SK-MEL-5 (cell line): ENCODE measurements at places on chromosomes 2 and 18.

DNA sequence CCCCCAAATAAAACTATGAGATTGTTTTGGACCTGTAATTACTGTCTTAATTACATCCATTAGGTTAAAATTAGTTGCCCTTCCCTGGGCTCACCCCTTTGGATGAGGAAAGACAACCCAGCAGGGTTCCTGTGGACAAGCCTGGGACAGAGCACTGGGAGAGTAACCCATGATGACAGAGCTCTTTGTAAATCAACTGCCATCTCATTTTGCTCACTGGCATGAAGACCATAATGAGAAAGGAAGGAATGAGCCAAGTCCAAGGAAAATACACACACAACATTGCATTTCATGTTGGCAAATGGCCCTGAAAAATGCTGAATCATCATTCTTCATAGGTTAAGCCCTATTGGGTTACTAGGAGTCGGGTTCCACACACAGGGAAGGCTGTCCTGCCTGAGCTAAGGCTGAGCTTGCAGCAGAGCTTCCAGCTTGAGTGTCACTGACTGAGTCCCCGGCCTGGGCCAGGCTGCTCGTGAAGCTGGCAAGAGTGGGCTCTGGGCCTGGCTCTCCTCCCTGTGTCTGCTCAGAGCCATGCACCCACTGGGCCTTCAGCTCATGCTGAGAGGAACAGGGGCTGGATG is 94.1 kb upstream of the ACAA2 start:
- no peak for DNase-seq

DNA sequence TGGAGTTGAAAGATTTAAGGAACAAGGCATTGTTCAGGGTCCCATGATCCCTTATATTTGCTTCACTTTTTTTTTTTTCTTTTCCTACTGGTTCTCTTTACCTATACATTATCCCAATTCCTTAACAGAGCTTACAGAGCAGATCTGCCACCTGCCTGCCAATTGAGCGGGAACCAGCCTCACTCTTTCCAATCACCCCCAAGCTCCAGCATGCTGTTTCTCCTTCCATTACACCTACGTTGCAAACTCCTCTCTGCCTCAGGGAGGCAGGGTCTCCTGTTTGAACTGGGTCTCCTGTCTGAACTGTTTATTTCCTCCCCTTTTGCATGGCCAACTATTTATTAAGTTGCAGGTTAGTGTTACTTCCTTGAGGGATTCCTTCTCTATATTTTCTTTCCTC is 77.2 kb upstream of the SLC38A11 start:
- DNase-seq, result no peak

- peak; percentile 6 for DNase-seq
Observed at GRCh38 chr18:54957996-54958395, 1.3 kb downstream of the CCDC68 start.

DNA sequence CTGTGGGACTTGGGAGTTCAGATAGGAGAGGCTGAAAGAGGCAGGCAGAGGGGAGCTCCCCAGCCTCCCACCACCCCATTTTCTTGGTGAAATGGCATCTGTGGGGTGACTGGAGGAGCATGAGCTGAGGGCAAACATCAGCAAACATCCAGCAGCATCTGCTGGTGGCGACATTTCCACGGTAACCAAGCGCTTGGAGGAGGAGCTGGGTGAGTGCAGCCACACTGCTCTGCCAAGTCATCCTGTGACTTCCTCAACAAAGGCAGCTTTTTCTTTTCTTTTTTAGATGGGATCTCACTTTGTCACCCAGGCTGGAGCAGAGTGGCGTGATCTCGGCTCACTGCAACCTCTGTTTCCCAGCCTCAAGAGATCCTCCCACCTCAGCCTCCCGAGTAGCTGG is 5.6 kb downstream of the TXNL4A start:
- peak; percentile 32 for DNase-seq

DNA sequence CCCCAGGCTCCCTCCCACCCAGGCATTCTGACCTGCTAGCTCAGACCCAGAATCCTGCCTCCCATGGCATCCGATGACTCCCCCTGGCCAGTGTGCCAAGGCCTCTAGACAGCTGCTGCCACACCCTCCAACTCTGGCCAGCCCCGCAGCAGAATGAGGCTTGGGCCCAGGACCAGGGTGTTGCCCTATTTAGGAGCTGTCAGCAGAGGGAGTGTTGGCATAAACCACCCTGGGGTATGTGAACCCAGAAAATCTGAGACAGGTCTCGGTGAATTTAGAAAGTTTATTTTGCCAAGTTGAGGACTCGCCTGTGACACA is 134.3 kb downstream of the KLHL29 start:
- DNase-seq, result peak; percentile 14

GRCh38 chr2:210460322-210461227 is 16.0 kb downstream of the LANCL1 start:
- no peak for DNase-seq

DNA sequence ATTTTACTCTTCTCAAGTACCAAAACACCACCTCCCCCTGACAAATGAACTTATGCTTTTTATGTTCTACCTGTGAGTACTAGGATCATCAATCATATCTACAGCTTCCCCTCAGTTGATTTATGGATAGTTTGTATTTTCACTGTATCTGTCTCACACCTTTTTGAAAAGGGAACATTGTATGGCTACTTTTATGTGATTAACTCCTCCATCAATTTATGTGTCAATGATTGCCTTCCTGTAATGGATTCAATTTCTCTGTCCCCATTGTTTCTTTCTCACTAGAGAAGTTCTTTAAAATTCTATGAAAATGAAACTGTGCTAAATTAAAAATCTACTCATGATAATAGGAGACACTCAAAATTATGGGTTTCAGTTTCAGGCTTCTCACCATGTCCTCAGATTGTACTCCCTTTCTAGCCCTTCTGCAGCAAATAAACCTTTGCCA is 935.0 kb downstream of the TRIB2 start:
- no peak for DNase-seq

- no peak for DNase-seq
Observed at GRCh38 chr18:49167084-49167483, 216.3 kb upstream of the SMAD7 start.

- peak; percentile 20 for DNase-seq
Observed at GRCh38 chr18:35441857-35442595, 55.7 kb downstream of the INO80C start.

DNA sequence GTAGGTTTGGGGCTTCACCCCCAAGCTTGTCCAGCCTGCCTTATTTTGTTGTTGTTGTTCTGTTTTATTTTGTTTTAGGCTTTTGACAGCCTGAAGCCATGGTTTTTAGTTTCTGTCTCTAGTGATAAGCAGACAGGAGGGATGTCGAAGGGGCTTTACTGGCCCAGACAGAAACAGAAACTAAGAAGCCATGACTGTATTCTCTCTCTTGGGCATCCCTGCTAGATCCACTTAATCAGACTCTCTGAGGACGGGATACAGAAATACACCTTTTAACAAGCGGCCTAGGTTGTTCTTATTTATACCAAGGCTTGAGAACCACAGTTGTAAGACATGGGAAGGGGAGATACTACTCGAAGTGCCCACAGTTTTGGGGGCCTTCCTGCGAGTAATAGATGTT is 330.9 kb downstream of the SLC8A1 start:
- no peak for DNase-seq

GRCh38 chr2:59449274-59449673 is 1104.2 kb downstream of the BCL11A start:
- DNase-seq, result peak; percentile 27

- DNase-seq, result no peak
Observed at GRCh38 chr2:43526994-43527393, 68.8 kb downstream of the THADA start.

DNA sequence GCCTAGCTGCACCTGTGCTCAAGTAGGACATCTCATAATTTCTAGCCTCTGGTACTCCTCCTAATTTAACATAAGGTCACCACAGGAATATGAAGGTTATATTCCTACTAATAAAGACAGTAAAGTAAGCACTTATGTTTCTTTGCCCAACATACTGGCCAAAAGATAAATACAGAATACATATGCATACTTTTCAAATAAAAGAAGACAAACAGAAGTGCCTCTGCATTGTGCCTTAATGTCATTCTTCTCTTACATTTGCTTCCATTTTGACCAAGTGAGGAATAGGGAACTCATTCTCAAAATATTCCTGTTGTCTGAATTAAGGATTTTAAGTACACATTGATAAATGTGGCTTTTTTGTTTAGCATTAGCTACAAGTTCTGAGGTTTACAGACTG is 5.6 kb downstream of the BCL11A start:
- no peak for DNase-seq

GRCh38 chr2:159797543-159798375 is at the start of gene CD302:
Gene CD302, minus strand, starts transcription at chr2:159798208. Its CDS starts 10 bp downstream, at chr2:159798198.
- peak; percentile 22 for DNase-seq

- DNase-seq, result no peak
Observed at GRCh38 chr2:10532638-10533101, 84.5 kb upstream of the ODC1 start.

GRCh38 chr2:159300586-159300985 is 14.1 kb upstream of the WDSUB1 start:
- no peak for DNase-seq

GRCh38 chr2:233981574-233982420 is 64.6 kb downstream of the TRPM8 start:
- DNase-seq, result peak; percentile 46

GRCh38 chr2:201180010-201180409 is 2.9 kb upstream of the CASP10 start:
- no peak for DNase-seq

GRCh38 chr18:6210349-6211173 is 204.2 kb downstream of the L3MBTL4 start:
- no peak for DNase-seq

DNA sequence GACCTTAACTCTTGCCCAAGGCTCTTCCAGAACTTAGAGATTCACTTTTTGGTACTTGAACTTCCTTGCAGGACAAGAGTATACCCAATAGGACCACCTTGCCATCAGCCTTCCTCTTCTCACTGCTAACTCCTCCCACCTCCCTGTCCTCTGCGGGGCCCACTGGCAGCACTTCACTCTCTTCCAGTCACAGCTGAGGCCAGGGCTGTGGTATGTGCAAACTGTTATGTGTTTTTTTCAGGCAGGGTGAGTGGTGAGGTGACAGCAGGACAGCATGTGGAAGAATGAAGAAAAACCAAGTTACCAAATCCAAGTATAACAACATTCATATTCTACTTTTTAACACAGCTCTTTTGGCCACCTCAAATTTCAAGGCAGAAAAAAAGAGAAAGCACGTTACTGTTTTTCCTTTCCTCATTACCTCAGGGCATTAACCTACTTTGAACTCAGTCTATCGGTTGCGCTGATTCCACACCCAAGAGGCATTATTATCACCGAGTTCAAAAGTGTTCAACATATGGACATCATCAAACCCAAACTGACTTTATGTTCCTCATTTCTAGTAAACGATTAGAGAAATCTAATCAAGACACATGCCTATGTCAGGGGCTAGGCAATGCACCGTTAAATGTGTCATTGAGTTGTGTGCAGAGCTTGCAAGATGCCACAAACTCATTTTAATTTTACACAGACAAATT is 605.2 kb upstream of the SYT4 start:
- no peak for DNase-seq

DNA sequence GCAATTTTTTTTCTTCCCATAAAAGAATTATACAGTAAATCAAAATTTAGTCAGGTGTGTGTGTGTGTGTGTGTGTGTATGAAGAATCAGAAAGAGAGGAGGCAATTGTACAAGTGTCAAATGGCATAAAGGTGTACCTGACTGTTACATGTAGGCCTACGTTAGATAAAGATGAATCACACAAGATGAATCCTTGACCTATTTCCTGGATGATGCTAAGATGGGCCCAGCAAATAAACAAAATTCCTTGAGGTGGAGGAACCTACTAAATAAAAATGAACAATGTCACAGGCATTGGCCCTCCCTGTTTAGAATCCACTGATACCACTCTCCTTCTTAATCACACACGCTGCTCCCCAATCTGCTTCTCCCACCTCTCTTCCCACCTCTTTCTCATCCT is 79.7 kb upstream of the LRATD1 start:
- DNase-seq, result no peak

GRCh38 chr2:150759531-150759930 is 272.1 kb upstream of the RND3 start:
- no peak for DNase-seq

GRCh38 chr2:182073613-182074012 is 88.0 kb downstream of the PPP1R1C start:
- DNase-seq, result no peak

GRCh38 chr2:31347750-31348149 is 66.8 kb downstream of the XDH start:
- DNase-seq, result no peak

DNA sequence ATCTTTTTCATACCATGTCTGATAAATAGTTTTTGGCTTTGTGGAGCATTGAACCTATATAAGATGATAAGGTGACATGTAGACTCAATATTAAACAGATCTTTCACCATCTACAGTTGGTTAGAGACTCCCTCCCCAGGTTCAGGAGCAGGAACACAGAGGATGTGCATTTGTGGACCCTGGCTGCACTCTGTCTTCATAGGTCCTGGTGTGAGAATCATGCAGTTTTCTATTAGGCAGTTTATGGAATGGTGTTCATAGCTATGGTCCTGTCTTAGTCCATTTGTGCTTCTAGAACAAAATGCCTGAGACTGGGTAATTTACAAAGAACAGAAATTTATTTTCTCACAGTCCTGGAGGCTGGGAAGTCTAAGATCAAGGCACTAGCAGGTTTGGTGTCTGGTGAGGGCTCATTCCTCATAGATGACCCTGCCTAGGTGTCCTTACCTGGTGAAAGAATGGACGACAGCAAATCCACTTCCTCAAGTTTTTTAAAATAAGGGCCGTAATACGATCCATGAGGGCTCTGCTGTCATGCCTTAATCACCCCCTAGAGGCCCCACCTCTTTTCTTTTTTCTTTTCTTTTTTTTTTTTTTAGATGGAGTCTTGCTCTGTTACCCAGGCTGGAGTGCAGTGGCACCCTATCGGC is 35.3 kb upstream of the FAM98A start:
- DNase-seq, result no peak

- DNase-seq, result no peak
Observed at GRCh38 chr2:138298900-138299299, 202.7 kb upstream of the SPOPL start.

GRCh38 chr2:239585422-239585821 is 184.6 kb upstream of the HDAC4 start:
- no peak for DNase-seq

DNA sequence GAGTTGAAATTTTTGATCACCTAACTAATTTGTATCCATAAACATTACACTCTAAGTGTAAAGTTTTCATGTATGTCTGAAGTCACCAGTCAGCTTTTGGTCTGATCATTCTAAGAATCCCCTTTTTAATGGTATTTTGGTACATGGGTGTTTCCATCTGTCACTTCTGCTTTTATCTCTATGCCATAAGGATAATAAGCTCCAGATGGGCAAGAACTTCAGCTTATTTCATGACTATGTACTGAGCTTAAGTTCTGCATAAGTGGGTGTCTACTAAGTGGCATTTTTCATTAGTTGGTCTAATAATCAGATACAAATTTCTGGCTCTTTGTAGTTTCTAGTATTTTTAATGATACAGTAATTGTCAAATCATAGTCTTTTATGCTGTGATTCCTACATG is 20.4 kb downstream of the UBXN4 start:
- no peak for DNase-seq
